ENCODE measurements at places on chromosomes 12 and 14. TPM values are rescaled to one million over a fixed set of nuclear protein-coding genes. Genes with fewer than 3 reads are reported as not detected.

The NKX2-8 gene
- not detected for total RNA-seq

The FGD6 gene
- 8.4 TPM for total RNA-seq

The VRK1 gene
- total RNA-seq, result 3.0 TPM

The MYL2 gene
- 0.81 TPM for total RNA-seq

The CFAP54 gene
- 1.1 TPM for total RNA-seq

The PLEKHH1 gene
- 1.4 TPM for total RNA-seq

Measured in thoracic aorta (tissue), 2 donors.